Hematopoietic multipotent progenitor cell treated with erythropoietin and hydrocortisone succinate and interleukin-3 and kit ligand, for 8 days (in vitro differentiated cells): ENCODE measurements at places on chromosomes 5 and 9.

- peak; percentile 57 for DNase-seq
Measured at GRCh38 chr5:61334868-61335615, 3.0 kb downstream of the ZSWIM6 start.

- peak; percentile 11 for DNase-seq
Measured at GRCh38 chr5:57684299-57684702, 201.7 kb upstream of the ACTBL2 start.

- DNase-seq, result no peak
Measured at GRCh38 chr5:33558489-33558888, 117.7 kb downstream of the TARS1 start.

DNA sequence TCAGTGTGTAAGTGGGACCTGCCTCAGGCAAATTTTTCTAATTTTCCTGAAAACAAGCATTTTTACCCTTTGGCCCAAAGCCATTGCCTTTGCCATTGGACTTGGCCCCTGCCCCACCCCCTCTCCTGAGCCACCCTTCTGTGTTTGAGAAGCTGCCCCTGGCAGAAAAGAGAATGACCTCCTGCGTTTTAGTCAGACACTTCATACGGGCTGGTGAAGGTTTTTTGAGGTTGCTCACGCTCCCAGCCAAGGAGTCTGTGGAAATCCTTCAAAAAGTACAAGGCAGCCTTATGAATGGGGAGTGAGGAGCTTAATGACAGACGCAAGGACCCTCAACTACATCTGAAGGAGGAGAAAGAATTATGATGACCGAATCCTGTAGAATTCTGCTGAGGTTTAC lies 308.9 kb downstream of the SLIT3 start:
- DNase-seq, result no peak

- peak; percentile 68 for DNase-seq
Measured at GRCh38 chr5:127492854-127493738, 24.3 kb upstream of the PRRC1 start.

GRCh38 chr5:160442824-160443431 lies 21.3 kb downstream of the PTTG1 start:
- DNase-seq, result no peak

DNA sequence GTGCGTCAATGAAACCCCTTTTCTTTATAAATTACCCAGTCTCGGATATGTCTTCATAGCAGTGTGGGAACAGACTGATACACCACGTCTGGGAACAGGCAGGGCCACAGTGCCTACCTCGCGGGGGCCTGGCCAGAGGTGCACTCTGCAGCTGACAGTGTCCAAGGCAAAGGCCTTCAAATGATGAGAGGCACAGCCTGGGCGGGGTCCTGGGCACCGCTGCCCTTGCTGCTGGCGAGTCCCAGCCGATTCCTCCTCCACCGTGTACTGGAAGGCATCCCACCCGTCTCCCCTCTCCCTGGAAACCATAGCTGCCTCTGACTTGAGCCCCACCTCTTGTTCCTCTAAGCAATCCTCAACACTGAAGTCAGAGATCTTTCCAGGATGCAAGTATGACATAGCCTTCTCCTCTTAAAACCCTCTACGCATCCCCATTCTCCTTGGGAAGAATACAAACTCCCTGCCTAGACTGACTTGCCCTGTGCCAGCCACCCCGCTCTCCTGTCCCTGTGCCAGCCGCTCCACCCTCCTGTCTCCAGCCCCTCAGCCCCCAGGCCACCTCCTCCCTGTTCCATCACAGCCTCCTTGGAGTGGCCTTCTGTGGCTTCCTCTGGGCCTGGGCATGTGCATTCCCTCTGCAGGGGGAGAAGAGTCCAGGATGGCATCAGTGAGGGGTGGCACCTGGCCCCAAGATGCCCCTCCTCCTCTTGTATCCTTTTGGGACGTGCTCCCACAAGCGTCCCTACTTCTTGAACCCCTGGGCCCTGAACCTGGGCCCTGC lies 8.1 kb upstream of the COL5A1 start:
- no peak for DNase-seq

DNA sequence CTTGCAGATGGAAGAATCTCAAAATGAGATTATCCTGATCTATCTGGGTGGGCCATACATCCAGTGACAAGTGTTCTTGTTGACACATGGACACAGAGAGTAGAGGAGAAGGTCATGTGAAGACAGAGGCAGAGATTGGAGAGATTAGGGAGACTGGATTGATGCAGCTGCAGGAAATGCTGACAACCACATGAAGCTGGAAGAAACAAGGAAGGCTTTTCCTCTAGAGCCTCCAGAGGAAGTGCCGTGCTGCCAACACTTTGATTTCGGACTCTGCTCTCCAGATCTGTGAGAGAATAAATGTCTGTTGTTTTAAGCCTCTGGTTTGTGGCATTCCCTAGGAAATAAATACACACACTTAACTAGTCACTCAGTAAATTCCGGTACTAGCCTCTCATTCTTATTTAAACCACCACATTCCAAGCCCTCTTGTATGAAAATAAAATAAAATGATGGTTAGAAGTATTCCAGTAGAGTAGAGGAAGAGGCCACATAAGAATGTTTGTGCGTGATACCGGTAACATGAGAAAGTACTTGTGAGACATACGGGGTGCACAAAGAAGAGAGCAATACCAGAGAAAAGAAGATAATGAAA lies 110.9 kb upstream of the DMAC1 start:
- DNase-seq, result no peak

- DNase-seq, result no peak
Measured at GRCh38 chr5:151141535-151141934, 16.0 kb downstream of the ANXA6 start.

DNA sequence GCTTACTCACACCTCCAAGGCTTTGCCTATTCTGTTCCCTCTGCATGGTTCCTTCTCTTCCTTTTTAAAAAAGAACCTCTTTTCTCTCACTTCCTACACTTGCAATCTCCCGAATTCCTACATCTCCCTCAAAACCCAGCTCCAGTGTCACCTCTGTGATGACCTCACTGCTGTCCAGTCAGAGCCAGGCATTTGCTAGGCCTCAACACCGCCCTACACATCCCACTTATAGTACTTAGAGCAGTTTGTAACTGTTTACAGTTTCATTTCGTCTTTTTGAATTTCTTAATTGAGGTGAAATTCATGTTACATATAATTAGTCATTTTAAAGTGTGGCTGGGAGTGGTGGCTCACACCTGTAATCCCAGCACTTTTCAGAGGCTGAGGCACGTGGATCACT lies 30.8 kb downstream of the CD14 start:
- DNase-seq, result no peak

- DNase-seq, result no peak
Measured at GRCh38 chr9:908536-909205, 67.2 kb downstream of the DMRT1 start.

DNA sequence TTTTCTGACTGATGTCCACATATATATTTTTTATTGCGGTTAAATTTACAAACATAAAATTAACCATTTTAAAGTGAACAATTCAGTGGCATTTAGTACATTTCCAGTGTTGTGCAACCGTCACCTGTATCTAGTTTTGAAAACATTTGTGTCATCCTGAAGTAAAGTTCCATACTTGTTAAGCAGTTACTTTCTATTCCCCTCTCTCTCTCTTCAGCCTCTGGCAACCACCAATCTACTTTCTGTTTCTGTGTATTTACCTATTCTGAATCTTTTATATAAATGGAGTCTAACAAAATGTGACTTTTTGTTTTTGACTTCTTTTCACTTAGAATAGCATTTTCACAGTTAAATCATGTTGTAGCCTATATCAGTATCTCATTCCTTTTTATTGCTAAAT lies 480.1 kb upstream of the SMARCA2 start:
- DNase-seq, result no peak

- DNase-seq, result no peak
Measured at GRCh38 chr9:123710299-123710698, 219.6 kb downstream of the DENND1A start.

DNA sequence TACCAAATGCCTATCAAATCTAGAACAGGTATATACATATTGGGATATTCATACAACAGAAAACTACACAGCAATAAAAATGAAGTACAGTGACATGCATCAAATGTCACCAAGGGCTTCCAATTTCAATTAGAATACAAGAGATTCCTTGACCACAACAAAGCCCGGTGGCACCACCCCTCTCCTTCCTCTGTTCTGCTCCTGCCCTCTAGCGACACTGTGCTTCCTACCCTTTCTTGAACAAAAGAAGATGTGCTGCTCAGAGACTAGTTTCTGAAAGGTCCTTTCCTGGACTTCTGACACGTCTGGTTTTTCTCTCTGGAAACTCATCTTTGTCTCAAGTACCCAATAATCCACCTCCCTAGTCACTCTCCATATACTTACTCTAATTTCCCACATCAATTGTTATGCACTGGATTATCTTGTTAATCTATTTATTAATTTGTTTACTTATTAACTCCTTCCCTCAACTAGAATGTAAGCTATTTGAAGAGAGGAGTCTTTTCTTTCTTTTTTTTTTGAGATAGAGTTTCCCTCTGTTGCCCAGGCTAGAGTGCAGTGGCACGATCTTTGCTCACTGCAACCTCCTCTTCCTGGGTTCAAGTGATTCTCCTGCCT lies 70.4 kb upstream of the CTSV start:
- DNase-seq, result peak; percentile 75

GRCh38 chr5:120509053-120509452 lies 45.0 kb downstream of the PRR16 start:
- no peak for DNase-seq

GRCh38 chr9:124716808-124717207 lies 54.3 kb downstream of the NR6A1 start:
- DNase-seq, result no peak

- no peak for DNase-seq
Measured at GRCh38 chr5:151054709-151055108, 26.1 kb downstream of the TNIP1 start.

DNA sequence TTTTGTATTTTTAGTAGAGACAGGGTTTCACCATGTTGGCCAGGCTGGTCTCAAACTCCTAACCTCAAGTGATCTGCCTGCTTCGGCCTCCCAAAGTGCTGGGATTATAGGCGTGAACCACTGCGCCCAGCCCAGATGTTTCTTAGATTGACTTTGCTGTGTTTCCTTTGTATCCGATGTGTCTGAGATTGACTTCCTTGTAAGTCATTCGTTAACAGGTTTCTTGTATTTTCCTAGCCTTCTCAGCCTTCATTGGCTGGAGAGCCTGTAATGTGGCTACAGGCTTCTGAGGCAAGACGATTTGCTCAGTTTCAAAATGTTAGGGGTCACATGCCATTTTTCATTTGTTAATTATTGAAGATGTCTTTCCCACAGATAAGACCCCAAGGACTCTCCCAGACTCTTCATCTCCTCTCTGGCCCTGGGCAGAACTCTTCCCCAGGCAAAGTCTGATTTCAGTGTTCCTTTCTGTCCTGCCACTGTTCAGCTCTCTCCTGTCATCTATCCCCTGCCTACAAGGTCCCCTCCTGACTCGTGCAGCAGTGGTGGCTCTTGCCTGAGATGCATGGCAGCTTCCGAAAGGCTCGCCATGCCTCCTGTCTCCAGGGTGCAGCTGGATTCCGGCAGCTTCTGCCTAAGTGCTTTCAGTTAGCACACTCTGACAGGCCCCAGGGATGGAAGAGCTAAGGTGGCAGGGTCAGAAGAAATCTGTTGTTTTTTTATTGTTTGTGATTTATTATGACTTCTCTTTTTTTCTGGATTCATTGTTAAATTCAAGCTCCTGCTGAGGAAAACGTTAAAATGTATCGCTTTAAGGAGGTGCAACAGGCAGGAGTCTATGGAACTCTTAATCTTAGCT lies 206.4 kb downstream of the AOPEP start:
- no peak for DNase-seq

GRCh38 chr5:66702426-66702825 lies 106.2 kb downstream of the MAST4 start:
- DNase-seq, result peak; percentile 91

DNA sequence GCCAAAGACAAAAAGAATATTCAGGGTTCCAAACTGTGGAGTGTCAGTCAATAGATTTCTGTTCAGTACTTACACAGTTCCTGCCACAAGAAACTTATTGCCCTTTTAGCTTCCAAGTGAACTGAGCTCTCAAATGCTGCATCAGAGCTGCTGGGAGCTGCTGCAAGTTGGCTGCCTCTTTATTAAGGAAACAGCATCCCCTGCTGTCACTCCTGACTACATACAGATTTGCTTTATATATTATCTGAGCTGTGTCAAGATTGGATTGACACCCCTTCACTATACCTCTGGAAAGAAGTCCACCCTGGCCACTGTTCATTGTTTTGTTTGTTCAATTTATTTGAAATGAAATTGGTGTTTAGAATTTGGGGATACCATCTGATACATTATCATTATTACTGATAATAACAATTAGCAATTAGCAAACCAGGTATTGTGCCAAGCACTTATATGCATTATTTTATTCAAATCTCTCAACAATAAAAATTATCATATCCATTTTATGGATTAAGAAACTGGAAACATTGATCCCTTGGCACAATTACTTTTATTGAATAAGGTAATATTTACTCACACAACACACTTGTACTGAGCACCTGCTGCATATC lies 16.4 kb upstream of the C5orf58 start:
- DNase-seq, result peak; percentile 63

- DNase-seq, result no peak
Measured at GRCh38 chr5:10838038-10838437, 77.0 kb upstream of the DAP start.

DNA sequence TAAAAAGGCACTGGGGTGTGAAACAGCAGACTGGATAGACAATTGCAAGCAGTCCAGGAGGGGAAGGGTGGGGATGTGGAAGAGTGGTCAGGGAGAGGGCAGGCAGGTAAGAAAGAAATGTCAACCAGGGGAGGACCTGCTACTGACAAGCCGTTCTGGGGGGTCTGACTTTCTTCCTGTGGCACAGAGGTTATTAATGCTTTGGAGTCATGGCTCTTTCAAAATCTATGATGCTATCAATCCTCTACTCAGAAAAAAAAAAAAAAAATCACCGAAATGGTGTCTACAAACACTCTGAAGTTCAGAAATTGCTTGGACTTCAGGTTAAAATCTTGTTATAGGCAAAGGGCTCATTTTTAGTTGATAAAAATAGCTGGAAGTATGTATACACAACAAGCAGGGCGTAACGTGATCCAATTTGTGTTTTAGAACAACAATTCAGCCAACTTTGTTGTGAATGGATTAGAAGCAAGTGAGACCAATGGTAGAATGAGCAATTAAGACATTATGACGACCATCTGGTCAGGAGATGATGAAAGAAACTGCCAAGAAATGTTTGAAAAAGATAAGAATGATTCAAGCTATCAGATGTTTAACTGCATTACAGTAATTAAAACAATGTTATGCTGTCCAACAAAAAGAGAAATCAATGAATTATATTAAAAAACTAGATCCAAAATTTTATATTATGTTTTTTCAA lies 255.2 kb downstream of the DEPDC1B start:
- DNase-seq, result peak; percentile 29
